ENCODE measurements at places on chromosomes 6 and 20. TPM values are rescaled to one million over a fixed set of nuclear protein-coding genes. Genes with fewer than 3 reads are reported as not detected.

C6orf58 gene
- total RNA-seq: not detected

- DNase-seq: no peak
These were observed 15.4 kb downstream of the SNPH start for GRCh38 chr20:1281279-1282057.

ETV7 gene
- 0.38 TPM for total RNA-seq

GRCh38 chr6:168615837-168616236 is 174.9 kb downstream of the SMOC2 start:
- no peak for DNase-seq

GRCh38 chr6:1609041-1609647 is 571 bp upstream of the FOXC1 start:
- DNase-seq: no peak

DNA sequence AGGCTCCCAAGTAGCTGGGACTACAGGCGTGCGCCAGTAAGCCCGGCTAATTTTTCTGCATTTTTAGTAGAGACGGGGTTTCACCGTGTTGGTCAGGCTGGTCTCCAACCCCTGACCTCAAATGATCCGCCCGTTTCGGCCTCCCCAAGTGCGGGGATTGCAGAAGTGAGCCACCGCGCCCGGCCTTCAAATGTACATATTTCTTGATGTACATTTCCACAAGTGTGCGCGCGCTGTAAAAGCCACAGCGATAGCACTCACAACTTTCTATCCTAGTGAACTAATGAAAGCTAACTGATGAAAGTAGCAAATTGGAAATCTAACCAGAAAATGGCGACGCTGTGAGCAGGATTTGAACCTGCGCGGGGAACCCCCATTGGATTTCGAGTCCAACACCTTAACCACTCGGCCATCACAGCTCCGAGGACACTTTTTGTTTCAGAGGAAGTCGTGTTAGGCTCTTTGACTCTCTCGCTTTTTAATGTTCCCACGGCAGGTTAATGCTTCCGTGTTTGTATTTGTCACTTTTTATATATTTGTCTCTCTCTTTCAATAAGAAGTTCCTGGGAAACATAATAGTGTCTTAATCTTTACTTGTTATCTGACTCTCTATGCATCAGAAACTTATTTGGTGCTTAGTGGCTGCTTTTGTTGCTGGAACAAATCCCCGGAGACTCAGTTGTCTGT is 199.4 kb upstream of the ZNF184 start:
- DNase-seq: no peak

- DNase-seq: no peak
These were observed 44.8 kb downstream of the TCP11 start for GRCh38 chr6:35096129-35096862.

SPATA25 gene
- total RNA-seq: 2.0 TPM

- peak; percentile 72 for DNase-seq
These were observed 595 bp downstream of the FBXO5 start for GRCh38 chr6:152981989-152982903.

TGM3 gene
- not detected for total RNA-seq

DNA sequence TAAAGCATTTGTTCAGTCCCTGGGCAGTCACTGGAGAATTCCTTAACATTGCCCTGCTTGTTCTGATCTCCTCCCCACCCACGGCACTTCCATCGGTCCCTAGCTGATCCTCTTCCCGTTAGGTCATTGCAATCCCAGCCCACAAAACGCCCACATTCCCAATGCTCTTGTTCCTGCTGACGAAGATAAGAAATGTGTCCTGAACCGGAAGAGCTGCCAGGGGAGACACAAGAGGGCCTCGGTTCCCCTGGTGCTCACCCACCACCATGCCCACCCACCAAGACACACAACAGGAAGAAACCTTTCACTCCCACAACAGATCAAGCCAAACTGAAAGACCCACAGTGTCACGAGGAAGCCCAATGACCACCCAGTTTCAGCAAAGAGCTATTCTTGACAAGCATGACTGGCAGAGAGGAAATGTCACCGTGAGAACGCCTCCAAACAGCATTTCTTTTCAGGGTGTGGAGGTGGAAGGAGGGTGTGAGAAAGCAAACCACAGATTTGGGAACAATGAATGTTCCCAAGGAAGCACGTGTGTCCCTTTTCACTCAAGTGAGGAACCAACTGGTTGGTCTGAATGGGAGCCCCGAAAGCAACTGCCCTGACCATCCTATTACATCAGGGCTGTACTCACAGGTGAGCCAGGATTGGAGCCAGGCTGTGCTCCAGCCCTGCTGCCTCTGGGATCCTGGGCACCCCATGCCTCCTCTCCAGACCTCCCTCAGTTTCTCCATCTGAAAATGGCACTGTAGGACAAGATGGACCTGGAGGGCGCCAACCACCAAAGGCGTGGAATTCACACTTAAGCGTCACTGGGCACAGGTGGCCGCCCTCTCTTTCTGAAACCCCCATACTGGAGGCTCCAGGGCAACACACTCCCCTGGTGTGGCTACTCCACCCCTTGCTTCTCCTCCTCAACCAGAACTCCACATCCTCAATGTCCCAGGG is 97.5 kb downstream of the ZMYND8 start:
- DNase-seq: no peak

- no peak for DNase-seq
These were observed 680.7 kb upstream of the SLC35B3 start for GRCh38 chr6:9116026-9116425.

GRCh38 chr6:11575408-11576033 is 38.0 kb downstream of the TMEM170B start:
- DNase-seq: no peak
